AML-193 (cell line): ENCODE measurements at places on chromosomes 6 and 20.

GRCh38 chr6:135488023-135488422 lies 9.5 kb downstream of the AHI1 start:
- DNase-seq: no peak

- no peak for DNase-seq
Observed at GRCh38 chr20:61043681-61044080, 208.4 kb upstream of the CDH4 start.

GRCh38 chr6:110517601-110518281 lies 41.3 kb upstream of the SLC22A16 start:
- no peak for DNase-seq

DNA sequence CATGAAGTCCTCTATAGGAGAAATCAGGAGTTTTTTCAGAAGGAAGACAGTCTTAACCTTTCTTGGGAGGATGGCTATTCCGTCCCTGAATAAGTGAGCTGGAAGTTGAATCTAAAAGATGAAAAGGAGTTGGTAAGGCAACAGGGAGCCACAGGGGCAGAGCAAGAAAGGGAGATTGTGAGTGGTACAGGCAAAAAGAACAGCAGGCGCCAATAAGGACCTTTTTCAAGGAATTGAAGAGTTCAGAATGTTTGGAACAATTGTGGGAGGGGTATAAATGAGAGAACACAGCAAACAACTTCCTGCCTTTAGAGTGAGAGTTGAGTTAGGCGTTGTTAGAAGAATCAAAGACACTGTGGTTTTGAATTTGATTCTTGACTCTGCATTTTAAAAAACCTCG lies 1003.7 kb downstream of the EPHA7 start:
- DNase-seq: no peak

- no peak for DNase-seq
Observed at GRCh38 chr6:109979033-109979921, 1.2 kb downstream of the GPR6 start.

GRCh38 chr6:1519597-1519996 lies 90.1 kb upstream of the FOXC1 start:
- DNase-seq: peak; percentile 17

- no peak for DNase-seq
Observed at GRCh38 chr6:45663251-45664221, 285.8 kb upstream of the SUPT3H start.

GRCh38 chr20:38805958-38806854 lies 709 bp downstream of the PPP1R16B start:
- no peak for DNase-seq

DNA sequence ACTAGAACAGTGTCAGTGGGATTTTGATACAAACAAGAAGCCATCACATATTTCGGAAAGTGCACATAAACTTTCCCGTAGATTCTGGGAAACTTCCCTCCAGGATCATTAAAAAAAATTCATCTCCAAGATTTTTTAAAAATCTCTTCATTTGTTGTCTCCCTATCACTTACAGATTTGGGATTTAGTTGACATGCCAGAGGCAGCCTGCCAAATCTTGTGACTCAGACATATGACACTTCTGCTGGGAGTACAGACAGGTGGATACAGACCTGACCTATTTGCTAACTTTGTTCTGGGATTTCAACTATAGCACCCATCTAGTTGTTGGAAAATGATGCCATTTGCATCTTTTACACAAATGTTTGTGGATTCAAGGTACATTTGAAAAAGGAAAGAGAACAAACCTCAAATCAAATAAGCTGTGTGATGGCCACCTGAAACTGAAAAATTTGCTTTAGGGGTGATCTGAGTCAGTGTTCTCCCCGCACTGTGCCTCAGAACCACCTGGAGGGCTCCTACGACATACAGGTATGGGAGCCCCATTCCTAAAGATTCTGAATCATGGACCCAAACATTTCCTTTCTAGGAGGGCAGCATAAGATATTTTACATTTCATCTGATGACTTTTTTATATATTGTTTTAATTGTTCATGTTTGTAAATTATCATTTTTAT lies 21.9 kb upstream of the CD2AP start:
- no peak for DNase-seq

- DNase-seq: no peak
Observed at GRCh38 chr6:167543602-167544497, 219.0 kb downstream of the TTLL2 start.

GRCh38 chr6:138493413-138493812 lies 5.9 kb downstream of the NHSL1 start:
- no peak for DNase-seq

DNA sequence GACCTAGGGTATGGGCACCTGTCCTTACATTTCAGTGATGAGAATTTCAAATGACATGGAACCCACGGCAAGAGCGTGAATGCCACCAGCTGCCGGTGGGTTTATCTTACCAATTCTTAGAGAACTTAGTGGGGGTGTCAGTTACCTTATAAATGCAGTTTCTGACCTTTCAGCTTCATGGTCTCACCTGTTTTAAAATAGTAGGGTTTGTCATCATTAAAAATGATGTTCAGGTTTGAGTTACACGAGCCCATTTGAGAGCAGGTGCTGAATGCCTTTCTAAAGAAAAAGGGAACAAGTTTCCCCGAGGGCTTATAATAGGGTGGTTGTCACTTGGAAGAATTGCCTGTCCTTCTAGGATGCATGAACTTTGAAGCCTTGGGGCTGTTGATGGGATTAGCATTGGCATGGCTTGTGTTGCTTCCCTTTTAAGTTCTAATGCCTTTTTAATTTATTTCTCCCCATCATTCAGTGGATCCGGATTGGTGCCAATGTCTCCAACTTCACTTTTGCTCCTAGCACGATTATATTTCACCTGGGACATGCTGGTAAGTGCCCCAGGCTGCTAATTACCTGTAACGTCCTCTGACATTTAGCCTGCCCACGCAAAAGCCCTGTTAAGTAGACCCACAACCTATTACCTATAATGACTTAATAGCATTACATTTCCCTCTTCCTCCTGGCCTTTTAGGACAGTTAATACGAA lies 27.9 kb downstream of the GHRH start:
- DNase-seq: no peak

DNA sequence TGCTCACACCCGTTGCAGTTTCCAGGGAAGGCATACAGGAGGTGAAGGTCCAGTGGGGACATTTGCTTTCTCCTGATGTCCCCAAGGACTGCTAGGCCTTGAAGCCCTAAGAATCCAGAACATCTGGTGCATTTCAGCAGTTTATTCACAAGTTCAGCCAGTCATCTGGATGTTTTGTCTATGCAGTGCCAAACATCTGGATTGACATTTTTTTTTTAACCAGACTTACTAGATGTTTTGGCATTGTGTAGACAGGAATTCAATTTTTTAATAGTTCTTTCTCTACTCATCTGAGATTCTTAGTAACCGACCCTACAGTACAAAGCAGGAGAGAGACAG lies 256.2 kb downstream of the CLIC5 start:
- no peak for DNase-seq

DNA sequence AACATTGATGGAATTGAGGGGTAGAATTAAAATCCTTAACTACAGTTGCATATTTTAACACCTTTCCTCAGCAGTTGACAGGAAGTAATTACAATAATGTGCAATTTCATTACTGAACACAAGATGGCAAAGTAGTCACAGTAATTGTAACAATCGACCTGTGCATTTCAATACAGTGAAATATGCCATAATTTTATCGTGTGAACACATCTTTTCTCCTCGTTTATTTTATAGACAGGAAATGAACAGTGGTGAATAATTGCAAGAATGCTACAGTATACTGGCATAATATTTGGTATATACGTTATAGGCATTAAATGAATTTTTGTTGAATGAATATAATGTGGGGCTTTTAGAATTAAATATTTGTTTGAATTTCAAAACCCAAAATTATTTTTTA lies 25.0 kb downstream of the CYB5R4 start:
- DNase-seq: peak; percentile 86

DNA sequence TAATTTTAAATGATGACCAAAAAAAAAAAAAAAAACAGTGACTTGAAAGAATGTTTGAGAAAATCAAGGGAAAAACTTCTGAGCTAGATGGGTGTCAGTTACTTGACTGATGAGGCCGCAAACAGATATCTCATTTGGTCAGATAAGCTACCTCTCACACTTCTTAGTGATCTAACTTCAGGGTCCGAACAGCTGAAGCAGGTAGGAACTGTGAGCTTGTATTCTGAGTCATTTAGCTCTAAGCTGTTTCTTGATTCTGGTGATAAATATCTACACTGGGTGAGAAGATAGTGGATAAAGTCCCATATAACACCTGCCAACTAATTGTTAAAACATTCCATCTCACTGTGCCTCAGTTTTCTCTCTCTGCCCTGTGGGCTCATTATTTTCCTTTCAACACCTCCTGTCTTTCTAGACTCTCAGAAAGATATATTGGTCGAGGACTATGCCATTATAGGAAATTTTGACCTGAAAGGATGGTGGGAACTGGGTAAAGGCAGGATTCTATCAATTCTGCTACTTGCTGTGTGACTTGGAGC lies 7.7 kb downstream of the KIF3B start:
- no peak for DNase-seq

GRCh38 chr20:61287583-61288275 lies 35.7 kb downstream of the CDH4 start:
- no peak for DNase-seq

GRCh38 chr6:148509800-148510581 lies 167.4 kb downstream of the SASH1 start:
- DNase-seq: peak; percentile 35

DNA sequence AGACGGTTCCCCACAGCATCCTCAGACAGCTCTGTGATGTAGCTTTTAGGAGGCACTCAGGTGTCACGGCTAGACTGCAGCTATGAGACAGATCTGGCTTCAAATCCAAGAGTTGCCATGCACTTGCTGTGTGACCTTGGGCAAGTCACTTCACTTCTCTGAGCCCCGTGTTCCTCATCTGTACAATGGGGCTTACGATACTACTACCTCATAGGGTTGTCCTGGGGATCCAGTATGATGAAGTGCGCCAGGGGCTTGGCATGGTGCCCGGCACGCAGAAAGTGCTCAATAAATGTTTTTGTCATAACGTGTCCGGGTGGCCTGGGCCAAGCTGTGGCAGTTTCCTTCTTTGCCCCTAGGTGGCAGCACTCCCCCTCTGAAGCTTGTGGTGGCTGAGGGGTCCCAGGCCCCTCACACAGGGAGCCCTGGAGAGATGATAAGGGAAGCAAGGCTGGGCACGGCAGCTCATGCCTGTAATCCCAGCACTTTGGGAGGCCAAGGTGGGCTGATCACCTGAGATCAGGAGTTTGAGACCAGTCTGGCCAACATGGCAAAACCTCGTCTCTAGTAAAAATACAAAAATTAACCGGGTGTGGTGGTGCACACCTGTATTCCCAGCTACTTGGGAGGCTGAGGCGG lies 19.1 kb upstream of the CHMP4B start:
- DNase-seq: peak; percentile 19

- DNase-seq: no peak
Observed at GRCh38 chr6:67219346-67219745, 1415.7 kb upstream of the ADGRB3 start.

- DNase-seq: no peak
Observed at GRCh38 chr6:165298875-165299274, 10.5 kb downstream of the C6orf118 start.

- DNase-seq: peak; percentile 50
Observed at GRCh38 chr20:46438156-46438750, 31.8 kb upstream of the ELMO2 start.

DNA sequence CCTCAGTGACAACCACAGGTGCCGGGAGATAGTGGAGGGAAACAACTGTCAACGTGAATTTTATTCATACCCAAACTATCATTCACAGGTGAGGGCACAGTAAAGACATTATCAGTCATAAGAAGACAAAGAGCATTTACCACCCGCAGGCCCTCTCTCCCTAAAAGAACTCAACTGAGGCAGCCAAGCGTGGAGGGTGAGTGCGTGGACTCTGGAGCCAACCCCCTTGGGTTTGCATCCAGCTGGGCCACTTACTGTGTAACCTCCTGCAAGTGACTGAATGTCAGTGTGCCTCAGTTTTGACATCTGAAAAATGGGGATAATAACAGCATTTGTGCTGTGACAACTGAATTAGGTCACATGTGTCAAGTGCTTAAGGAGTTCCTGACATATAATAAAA lies 70.6 kb upstream of the KCNK16 start:
- DNase-seq: no peak

GRCh38 chr6:11315743-11316437 lies 83.4 kb upstream of the NEDD9 start:
- no peak for DNase-seq

- peak; percentile 15 for DNase-seq
Observed at GRCh38 chr6:13814938-13815575, 700 bp upstream of the MCUR1 start.

GRCh38 chr6:37535759-37536490 lies 36.2 kb upstream of the CCDC167 start:
- DNase-seq: no peak

- no peak for DNase-seq
Observed at GRCh38 chr6:20680697-20681165, 146.5 kb downstream of the CDKAL1 start.
